CD4-positive, alpha-beta T cell treated with Interferon gamma for 1 hour (primary cell): ENCODE measurements at places on chromosomes 6 and 20.

DNA sequence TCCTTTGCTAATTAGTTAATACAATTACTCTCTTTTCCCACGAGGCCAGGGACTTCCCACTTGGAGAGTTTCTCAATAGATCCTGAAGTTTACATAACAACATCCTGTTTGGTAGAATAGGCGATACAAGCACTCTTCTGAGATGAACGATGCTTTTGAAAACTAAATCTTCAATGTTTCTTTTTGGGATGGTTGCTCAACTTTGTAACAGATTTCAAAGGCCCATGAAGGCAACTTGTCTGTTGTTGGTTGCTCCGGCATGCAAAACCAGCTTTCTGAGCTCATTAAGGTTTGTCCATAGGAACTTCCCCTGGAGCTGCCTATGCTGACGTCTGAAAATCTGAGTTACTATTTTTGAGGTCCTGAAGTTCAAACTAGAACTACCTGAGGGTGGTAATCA, 25.9 kb upstream of the ROS1 start:
- DNase-seq, result no peak

GRCh38 chr20:34954904-34955230, 739 bp downstream of the GSS start:
- no peak for DNase-seq

GRCh38 chr6:139852488-139853140, 478.2 kb upstream of the CITED2 start:
- no peak for DNase-seq

GRCh38 chr20:25038591-25039015, 19.3 kb downstream of the ACSS1 start:
- DNase-seq, result no peak

DNA sequence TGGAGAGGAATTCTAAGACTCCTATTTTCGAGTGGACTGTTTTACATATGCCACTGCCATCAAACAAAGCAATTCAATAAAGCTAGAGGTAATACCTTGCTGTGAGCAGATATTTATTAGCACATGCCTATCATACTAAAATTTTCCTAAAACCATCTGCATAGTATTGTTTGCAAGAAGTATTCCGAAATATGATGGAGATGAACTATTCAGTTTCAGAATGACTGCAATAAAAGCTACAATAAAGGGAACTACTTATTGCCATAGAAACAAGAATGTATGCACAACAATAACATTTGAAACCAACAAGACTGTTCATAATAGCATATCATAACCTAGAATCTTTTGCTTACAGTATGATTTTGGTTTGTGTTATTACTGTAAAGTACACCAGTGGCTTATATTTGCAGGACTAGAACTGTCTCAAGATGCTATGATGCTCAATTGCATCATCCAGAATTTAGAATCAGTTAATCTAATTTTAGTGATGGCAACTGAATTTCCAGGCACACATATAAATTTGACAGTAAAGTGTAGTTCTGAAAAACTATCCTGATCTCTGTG, 144.3 kb downstream of the GRIK2 start:
- no peak for DNase-seq

DNA sequence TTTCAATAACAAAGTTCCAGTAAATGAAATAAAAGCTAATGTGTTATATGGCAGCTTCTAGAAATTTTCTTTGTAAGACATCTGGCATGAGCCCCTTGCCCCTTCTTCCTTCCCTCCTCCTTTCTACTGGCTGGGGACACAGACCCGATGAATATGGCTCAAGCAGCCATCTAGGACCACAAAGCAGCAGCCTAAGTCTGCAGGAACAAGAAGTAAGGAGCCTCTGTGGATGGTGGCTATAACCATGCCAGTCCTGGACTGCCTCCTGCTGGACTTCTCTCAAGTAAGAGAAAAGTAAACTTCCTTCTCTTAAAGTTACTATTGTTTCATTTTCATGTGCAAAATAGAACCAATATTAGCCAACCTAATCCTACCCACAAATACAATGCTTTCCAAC, 114.9 kb upstream of the DST start:
- DNase-seq, result no peak

GRCh38 chr6:41547799-41548097, 1.6 kb downstream of the FOXP4 start:
- no peak for DNase-seq

DNA sequence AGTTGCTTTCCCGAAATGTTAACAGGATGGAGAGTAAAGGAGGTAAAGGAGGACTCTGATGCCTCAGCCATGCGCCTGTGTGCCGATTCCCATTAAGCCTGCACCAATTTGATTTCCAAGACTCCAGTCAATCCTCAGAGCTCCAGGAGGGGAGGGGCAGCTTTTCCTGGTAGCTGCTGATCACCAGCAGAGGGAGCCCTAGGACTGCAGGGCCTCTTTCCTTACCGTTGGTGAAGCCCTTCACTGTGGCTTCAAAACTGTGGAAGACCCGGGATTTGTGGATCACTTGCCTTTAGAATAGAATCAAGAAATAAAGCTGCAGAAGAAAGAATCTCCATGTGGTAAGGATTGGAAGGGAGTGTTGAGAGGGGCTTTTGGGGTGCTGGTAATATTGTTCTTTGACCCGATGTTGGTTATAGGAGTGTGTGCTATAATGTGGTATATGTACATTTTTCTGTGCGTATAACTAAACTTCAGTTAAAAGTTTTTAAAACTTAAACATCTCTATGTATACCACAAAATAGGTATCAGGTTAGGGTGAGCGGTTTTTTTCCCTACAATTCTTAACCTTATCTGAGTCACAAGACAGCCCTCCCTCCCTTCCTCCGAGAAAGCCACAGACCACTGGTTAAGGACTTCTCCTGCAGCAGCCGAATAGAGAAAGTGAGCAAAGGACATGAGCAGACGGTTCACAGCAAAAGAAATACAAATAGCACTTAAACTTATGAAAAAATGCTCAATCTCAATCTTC, 6.9 kb upstream of the OSER1 start:
- peak; percentile 54 for DNase-seq

DNA sequence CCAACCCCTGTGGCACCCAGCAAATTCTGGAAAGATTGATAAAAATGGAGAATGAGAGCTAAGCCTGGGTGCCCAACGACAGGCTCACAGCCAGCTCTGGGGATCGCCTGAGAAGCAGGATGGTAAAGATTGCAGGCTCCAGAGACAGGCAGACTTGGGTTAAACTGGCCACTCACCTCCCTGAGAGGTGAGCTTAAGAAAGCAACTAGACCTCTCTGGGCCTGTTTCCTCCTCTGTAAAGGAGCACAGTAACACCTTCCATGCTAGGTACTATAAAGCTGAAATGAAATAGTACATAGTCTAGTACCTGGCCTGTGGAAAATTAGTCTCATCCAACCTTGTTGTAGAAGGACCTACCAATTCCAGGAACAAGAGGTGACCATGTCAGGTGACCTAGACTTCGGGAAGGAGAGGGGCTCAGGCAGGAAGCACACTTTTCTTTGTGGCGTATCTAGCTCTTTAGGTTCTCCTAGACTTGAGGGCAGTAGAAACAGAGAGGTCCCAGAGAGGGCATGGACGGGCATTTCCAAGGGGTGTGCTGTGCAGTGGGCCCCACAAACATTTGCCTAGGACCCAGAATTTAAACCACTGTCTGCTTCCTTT, 142.8 kb upstream of the MYLIP start:
- DNase-seq, result no peak

GRCh38 chr6:18997375-18997826, 610.3 kb downstream of the RNF144B start:
- no peak for DNase-seq

DNA sequence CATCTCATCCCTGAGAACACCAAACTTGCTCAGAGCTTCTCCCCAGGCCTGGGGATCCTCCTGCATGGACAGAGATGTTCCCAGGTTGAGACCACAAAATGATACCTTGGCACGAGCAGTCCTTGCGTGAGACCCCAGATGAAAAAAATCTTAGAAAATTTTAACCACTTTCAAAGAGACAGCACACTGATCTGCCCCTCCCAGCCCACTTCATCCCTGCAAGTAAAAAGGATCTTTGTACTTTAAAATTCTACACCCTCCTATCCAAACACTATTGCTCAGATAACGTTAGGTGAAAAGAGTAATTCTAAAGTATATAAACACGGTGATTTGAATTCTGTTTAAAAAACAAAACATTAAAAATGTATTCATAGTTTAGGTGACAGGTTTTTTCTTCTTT, 98.5 kb downstream of the SLC23A2 start:
- DNase-seq, result no peak

- DNase-seq, result no peak
These were observed 29.9 kb upstream of the SAMD3 start for GRCh38 chr6:130252527-130253237.

DNA sequence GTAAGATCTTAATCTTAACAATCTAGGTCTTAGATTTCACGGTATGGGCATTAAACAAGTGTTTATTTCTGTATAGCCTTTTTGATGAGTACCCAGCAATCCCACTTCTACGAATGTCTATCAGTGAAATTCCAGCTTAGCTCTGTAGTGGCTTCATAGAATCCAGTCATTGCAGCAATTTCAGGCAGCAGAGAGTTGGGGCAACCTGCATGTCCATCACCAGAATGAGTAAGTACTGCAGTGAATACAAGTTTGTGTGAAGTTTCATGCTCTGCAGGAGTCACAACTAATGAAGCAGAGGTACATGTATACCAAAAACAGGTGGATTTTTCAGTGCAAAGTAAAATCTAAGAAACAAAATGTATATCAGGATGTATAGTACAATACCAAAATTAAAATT, 151.7 kb downstream of the OR2B2 start:
- no peak for DNase-seq

- DNase-seq, result no peak
These were observed 362.4 kb downstream of the UTRN start for GRCh38 chr6:144647406-144647964.

DNA sequence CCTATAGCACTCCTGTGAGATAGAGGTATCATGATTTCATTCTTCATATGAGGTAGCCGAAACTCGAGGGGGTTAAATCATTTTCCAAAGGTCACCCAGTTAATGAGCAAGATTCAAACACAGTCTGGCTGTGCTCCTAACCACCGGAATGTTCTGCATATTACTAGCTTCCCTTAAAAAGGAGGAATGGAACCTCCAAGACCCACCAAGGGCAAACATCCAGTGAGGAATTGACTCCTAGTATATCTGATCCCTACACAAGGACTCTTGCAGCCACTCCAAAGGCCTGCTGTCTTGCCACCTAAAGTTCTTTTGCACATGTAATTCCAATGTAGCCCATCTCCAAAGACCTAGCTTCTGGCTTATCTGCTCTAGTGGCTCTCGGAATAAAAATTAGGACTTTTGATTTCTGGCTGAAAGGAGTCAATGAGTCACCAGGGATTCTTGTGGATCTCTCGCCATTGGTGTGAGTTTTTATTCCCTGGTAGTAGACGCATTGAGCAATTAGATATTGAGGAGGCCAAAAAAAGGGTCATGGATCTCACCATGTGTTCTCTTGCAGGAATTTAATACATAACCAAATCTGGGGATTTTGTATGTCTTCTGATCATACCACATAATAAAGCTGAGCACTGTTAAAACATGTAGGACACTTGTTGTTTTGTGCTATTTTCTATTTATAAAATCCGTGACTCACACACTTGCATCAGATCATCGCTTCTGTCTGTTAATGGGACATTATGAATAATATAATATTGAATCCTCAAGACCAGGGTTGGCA, 9.1 kb downstream of the BCAS1 start:
- no peak for DNase-seq

GRCh38 chr20:43825581-43825980, 89.1 kb upstream of the TOX2 start:
- no peak for DNase-seq

DNA sequence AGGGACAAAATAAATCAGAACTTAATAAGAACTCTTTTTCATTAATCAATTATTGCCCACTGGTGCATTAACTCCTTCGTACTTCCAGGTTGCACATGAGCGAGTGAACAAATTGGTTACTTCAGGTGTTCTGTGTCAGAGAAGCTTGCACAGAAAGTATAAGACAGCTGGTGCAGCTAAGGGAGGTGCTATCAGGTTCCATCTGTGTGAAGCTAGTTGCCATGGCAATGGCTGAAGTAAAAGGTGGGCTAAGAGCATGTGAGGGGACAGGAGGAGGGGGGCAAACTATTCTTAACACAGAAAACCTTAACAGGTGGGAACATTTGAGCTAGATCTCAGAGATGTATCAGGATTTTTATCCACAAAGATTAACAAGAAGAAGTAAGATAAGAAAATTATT, 81.6 kb downstream of the MANEA start:
- DNase-seq, result no peak

GRCh38 chr6:11631008-11631407, 93.5 kb downstream of the TMEM170B start:
- DNase-seq, result no peak

DNA sequence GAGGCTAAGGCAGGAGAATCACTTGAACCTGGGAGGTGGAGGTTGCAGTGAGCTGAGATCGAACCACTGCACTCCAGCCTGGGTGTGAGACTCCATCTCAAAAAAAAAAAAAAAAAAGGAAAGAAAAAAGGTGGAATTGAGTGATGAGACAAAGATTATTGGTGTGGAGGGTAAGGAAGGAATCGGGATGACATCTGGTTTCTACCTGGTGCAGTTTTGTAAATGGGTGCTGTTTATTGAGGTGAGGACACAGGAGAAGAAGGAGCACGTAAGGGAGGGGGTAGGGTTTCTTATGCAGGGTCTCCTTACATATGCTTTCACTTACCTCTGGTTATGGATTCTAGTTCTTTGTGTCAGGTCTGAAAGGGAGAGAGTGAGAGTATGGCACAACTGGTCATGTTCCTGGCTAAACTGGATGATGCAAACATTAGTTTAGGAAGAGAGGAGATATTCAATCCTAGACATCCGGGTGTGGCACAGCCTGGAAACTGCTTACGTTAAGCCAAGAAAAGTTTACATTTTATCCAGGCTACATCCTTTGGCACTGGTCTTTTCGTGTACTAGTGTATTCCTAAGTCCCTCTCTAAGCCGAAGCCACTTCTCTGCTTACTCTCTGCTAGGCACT, 5.4 kb downstream of the RALY start:
- DNase-seq, result no peak

DNA sequence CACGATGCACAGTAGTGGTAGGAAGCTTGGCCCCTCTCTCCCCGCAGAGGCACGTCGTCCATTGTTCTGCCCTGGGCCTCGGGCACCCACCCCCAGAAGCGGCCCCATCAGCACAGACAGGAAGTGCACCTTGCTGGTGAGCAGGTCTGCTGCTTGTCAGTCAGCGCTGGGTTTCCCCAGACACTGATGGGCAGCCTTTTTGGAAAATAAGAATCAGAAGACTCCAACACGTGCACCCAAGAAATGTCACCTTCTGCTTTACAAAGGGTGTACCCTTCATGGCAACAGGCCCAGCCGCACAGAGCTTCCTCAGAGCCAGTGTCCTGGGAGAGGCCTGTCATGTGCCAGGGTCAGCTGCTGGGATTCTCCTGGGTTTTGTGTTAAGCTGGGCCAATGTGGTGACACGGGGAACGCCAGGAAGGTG, 34.7 kb upstream of the IRF4 start:
- DNase-seq, result peak; percentile 39

- no peak for DNase-seq
These were observed 16.1 kb downstream of the HLA-F start for GRCh38 chr6:29739136-29739881.

DNA sequence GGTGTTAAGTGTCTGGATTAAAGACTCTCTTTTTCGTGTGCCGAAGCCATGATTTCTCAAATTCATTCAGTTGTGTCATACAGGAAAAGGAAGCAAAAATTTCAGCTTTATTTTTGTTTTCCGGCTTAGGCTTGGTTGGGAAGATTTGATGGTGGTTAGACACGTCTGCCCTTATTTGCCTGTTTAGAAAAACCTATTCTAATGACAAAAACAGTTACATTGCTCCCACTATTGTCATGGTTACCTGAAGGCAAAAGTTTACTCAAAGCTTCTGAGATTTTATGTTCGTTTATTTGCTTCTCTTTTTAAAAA, 982 bp downstream of the DNAJC5 start:
- DNase-seq, result no peak
